Activated naive CD8-positive, alpha-beta T cell treated with anti-CD3 and anti-CD28 coated beads for 36 hours (primary cell): ENCODE measurements at places on chromosomes 12 and 14.

DNA sequence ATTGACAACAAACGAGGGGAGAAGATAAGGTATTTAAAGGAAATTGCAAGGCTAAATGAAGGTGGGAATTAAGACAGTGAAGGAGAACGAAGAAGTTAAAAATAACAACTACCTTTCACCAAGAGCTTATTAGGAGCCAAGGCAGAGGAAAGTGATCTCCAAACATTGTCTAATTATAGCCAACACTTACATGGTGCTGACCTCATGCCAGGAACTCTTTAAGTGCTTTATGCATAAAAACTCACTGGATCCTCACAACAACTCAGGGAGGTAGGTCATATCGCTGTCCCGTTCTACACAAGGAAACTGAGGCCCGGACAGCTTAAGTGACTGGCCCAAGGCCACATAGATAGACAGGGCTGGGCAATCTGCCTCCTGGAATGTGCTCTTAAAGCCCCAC, 19.5 kb downstream of the TAMALIN start:
- H3K36me3 ChIP-seq: peaks cover 2% of the 10 kb centered on the region
- H3K4me1 ChIP-seq: peaks cover 33% of the 10 kb centered on the region
- H3K4me3 ChIP-seq: peak overlapping the region; percentile 87
- H3K27me3 ChIP-seq: peaks cover 3% of the 10 kb centered on the region
- peak overlapping the region; percentile 93 for H3K27ac ChIP-seq
- no peak for DNase-seq

DNA sequence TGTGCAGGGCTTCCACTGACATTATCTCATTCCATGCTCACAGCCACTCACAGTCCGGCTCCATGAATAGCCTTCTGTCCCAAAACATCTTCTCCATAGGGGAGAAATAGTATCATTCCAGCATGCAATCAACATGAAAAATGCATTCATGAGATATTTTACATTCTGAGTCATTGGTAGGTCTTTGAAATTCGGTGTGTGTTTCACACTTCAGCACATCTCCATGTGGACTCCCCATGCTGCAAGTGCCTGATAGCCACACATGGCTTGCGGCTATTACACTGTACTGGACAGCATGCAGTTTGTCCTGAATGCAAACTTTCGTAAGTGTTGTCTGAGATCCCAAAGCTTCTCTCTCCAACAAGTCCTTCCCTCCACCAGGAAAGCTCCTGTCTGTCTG, 449.3 kb downstream of the MED13L start:
- DNase-seq: no peak
- H3K4me1 ChIP-seq: no peaks in the 10 kb centered on the region

- H3K27me3 ChIP-seq: peaks cover 77% of the 10 kb centered on the region
- H3K36me3 ChIP-seq: no peaks in the 10 kb centered on the region
These were observed 18.8 kb downstream of the SOCS2 start for GRCh38 chr12:93591137-93591868.

GRCh38 chr14:32607399-32607798, 278.3 kb downstream of the AKAP6 start:
- H3K27me3 ChIP-seq: no peaks in the 10 kb centered on the region
- DNase-seq: no peak
- H3K4me1 ChIP-seq: no peaks in the 10 kb centered on the region
- no peaks in the 10 kb centered on the region for H3K36me3 ChIP-seq
- no peak overlapping the region for H3K27ac ChIP-seq
- H3K4me3 ChIP-seq: no peak overlapping the region

DNA sequence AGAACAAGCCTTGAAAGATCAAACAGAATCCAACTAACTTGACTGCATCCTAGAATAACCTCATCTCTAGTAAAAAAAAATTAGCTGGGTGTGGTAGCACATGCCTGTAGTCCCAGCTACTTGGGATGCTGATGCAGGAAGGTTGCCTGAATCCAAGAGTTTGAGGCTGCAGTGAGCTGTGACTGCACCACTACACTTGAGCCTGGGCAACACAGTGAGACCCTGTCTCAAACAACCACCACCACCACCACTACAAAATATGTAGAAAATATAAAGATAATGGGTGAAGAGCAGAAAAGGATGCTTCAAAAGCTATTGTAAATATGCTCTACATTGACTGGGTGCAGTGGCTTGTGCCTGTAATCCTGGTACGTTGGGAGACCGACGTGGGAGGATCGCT, 27.3 kb downstream of the SUPT16H start:
- no peak for DNase-seq
- H3K36me3 ChIP-seq: peaks cover 51% of the 10 kb centered on the region
- H3K4me3 ChIP-seq: no peak overlapping the region
- H3K27ac ChIP-seq: peak overlapping the region; percentile 30
- H3K4me1 ChIP-seq: peaks cover 6% of the 10 kb centered on the region
- no peaks in the 10 kb centered on the region for H3K27me3 ChIP-seq

DNA sequence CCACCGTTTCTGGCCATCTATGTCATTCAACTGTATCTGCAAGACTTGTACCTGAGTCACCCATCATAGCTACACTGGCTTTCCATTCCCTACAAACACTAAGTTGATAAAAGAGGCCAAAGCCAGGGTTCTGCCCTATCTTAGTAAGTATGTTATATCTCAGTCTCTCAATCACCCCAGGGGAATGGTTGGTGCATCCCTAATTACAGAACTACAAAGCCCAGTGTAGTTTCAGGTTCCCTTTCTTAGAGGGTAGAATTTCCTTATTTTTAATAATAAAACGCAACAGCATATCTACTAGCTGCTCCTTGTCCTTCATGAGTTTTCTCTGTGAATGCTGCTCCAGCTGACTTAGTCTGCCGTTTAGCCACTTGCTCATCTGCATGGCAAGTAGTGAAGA, 57.6 kb downstream of the ST8SIA1 start:
- no peaks in the 10 kb centered on the region for H3K27me3 ChIP-seq
- no peak overlapping the region for H3K27ac ChIP-seq
- no peaks in the 10 kb centered on the region for H3K36me3 ChIP-seq
- DNase-seq: no peak
- H3K4me3 ChIP-seq: no peak overlapping the region
- H3K4me1 ChIP-seq: no peaks in the 10 kb centered on the region

GRCh38 chr14:55749201-55749812, 169.3 kb downstream of the KTN1 start:
- H3K27ac ChIP-seq: no peak overlapping the region
- no peak for DNase-seq

- no peaks in the 10 kb centered on the region for H3K36me3 ChIP-seq
- peaks cover 19% of the 10 kb centered on the region for H3K4me1 ChIP-seq
- H3K4me3 ChIP-seq: peak overlapping the region; percentile 64
- H3K27me3 ChIP-seq: peaks cover 55% of the 10 kb centered on the region
These were observed 1.1 kb downstream of the SCN8A start for GRCh38 chr12:51592034-51592705.

DNA sequence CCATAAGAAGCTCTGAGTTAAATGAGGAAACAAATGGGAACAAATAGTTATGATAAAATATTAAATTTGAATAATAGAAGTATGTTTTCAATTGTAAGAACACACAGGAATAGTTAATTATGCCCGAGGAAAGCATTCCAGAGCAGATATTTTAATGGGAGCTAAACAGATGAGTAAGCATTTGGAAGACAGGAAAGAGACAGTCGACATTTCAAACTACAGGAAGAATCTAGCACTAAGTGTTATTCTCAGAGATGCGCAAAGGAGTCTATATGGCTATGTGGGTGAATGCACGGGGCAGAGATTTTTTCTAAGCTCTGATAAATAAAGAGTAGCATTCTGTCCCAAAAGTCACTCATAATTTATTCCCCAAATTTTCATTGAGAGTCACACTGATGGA, 64.5 kb upstream of the SSTR1 start:
- no peak overlapping the region for H3K4me3 ChIP-seq
- H3K27me3 ChIP-seq: no peaks in the 10 kb centered on the region

- DNase-seq: no peak
- no peak overlapping the region for H3K4me3 ChIP-seq
- no peak overlapping the region for H3K27ac ChIP-seq
- no peaks in the 10 kb centered on the region for H3K27me3 ChIP-seq
- no peaks in the 10 kb centered on the region for H3K36me3 ChIP-seq
- no peaks in the 10 kb centered on the region for H3K4me1 ChIP-seq
These were observed 224.0 kb upstream of the PDE3A start for GRCh38 chr12:20144341-20144740.

GRCh38 chr12:70069221-70070105, 173.8 kb upstream of the CNOT2 start:
- DNase-seq: no peak
- no peak overlapping the region for H3K4me3 ChIP-seq
- H3K27me3 ChIP-seq: no peaks in the 10 kb centered on the region

DNA sequence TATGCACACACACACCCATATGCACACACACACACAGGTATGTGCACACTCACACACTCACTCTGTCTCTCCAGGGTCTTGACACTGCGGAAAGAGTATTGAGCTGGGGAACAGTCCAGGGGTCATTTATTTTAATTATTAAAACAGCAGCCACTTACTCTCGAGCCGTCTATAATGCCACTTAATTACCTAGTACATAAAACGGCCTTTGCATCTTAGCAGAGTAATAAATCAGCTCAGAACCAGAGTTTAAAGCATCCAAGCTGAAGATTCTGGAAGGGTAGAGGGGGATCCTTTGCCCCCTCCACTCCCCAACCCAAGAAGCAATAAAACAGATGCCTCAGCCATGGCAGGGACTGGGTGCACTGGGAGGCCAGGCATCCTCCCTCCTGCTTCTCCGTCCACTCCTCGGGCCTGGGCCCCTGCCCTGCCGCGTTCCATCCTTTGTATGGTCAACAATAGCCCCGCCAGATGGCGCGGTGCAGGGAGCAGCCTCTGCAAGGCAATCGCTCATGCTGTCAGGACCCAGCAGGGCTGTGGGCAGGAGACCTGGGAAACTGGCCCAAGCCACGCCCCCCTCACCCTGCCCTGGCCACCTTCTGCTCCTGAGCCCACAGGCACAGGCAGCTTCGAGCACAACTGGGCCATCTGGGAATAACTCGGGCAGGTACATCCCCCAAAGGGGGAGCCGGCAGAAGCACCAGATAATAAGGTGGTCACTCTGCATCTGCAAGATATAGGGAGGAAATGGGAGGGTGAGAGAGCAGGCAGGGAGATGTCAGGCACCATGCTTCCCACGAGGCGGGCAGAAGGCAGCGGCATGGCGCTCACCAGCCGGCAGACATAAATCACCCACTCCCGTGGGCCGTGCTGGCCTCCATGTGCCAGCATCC, 40.9 kb downstream of the CCDC85C start:
- no peak for DNase-seq
- H3K27ac ChIP-seq: no peak overlapping the region
- no peaks in the 10 kb centered on the region for H3K27me3 ChIP-seq
- no peak overlapping the region for H3K4me3 ChIP-seq
- peaks cover 2% of the 10 kb centered on the region for H3K4me1 ChIP-seq

DNA sequence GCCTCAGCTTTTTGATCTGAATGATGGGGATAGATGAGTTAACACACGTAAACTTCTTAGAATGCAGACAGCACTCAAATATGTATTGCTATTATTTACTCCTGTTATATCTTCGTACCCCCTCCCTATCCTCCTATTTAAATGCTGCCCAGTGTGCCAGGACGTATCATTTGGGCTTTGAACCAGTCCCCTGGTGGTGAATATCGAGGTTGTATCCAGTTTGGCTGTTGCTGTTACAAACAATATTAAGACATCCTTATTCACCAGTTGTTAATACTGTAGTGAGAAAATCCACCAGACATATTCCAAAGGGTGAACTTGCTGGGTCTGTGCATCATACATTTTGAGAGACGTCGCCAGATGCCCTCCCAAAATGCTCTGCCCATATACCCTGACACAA, 51.5 kb upstream of the FOXN3 start:
- H3K36me3 ChIP-seq: peaks cover 39% of the 10 kb centered on the region
- peaks cover 37% of the 10 kb centered on the region for H3K4me1 ChIP-seq
- no peak overlapping the region for H3K4me3 ChIP-seq
- no peak for DNase-seq

- H3K4me1 ChIP-seq: peaks cover 24% of the 10 kb centered on the region
- H3K4me3 ChIP-seq: no peak overlapping the region
- no peak for DNase-seq
- H3K36me3 ChIP-seq: no peaks in the 10 kb centered on the region
- no peak overlapping the region for H3K27ac ChIP-seq
- no peaks in the 10 kb centered on the region for H3K27me3 ChIP-seq
These were observed 66.1 kb upstream of the GRIP1 start for GRCh38 chr12:66744956-66745383.

GRCh38 chr14:104805941-104806624, 5.2 kb downstream of the ZBTB42 start:
- no peak overlapping the region for H3K27ac ChIP-seq
- peaks cover 8% of the 10 kb centered on the region for H3K4me1 ChIP-seq
- no peak for DNase-seq
- H3K36me3 ChIP-seq: no peaks in the 10 kb centered on the region
- H3K4me3 ChIP-seq: no peak overlapping the region

DNA sequence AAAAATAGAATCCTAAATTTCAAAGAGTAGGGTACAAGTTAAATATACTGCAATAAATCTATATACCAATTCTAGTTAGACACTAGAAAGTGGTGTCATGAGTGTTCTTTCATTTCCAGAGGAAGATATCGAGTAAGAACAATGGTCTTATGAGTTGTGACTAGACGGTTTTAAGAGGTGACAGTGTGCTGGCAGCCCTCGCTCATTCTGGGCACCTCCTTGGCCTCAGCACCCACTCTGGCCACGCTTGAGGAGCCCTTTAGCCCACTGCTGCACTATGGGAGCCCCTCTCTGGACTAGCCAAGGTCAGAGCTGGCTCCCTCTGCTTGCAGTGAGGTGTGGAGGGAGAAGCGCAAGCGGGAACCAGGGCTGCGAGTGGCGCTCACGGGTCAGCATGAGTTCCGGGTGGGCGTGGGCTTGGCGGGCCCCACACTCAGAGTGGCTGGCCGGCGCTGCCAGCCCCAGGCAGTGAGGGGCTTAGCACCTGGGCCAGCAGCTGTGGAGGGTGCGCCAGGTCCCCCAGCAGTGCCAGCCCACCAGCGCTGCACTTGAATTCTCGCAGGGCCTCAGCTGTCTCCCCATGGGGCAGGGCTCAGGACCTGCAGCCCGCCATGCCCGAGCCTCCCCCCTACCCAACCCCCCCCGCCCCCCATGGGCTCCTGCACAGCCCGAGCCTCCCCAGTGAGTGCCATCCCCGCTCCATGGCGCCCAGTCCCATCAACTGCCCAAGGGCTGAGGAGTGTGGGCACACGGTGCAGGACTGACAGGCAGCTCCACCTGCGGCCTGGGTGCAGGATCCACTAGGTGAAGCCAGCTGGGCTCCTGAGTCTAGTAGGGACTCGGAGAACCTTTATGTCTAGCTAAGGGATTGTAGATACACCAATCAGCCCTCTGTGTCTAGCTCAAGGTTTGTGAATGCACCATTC, 18.7 kb downstream of the PRKD1 start:
- no peaks in the 10 kb centered on the region for H3K27me3 ChIP-seq
- no peak overlapping the region for H3K27ac ChIP-seq
- H3K4me3 ChIP-seq: no peak overlapping the region
- no peak for DNase-seq

DNA sequence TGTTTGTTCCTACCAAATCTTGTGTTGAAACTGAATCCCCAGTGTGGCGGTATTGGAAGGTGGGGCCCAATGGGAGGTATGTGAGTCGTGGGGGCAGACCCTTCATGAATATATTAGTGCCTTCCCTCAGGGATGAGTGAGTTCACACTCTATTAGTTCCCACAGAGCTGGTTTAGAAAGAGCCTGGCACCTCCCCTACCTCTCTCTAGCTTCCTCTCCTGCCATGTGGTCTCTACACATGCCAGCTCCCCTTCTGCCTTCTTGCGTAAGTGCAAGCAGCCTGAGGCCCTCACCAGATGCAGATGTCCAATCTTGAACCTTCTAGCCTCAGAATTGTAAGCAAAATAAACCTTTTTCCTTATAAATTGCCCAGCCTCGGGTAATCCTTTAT, 105.8 kb downstream of the SPTSSA start:
- H3K36me3 ChIP-seq: no peaks in the 10 kb centered on the region
- no peak overlapping the region for H3K27ac ChIP-seq
- no peak overlapping the region for H3K4me3 ChIP-seq
- H3K27me3 ChIP-seq: no peaks in the 10 kb centered on the region
- DNase-seq: no peak
